Neural crest cell (in vitro differentiated cells): ENCODE measurements at places on chromosomes 12 and 14. TPM values are rescaled to one million over a fixed set of nuclear protein-coding genes. Genes with fewer than 3 reads are reported as not detected.

GRCh38 chr12:128914908-128915563 is 61.8 kb downstream of the GLT1D1 start:
- no peak for DNase-seq

- DNase-seq, result no peak
These were observed 10.9 kb downstream of the NOC4L start for GRCh38 chr12:132154941-132155770.

GRCh38 chr12:40106655-40107054 is 774 bp upstream of the SLC2A13 start:
- DNase-seq, result no peak

The LMNTD1 gene
- total RNA-seq, result not detected in 2 replicates

DNA sequence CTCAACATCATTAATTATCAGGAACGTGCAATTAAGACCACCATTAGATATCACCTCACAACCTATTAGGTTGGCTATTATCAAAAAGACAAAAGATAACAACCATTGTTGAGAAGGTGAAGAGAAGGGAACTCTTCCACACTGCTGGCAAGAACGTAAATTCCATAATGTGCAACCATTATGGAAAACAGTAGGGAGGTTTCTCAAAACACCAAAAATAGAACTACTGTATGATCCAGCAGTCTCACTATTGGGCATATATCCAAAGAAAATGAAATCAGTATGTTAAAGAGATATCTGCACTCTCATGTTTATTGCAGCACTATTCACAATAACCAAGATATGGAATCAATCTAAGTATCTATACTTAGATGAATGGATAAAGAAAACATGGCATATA is 51.6 kb upstream of the OR4E1 start:
- no peak for DNase-seq

The KLHL33 gene
- 0.07 TPM in 1 of 2 replicates, not detected in the other for total RNA-seq

The FIGNL2 gene
- 38.0 and 39.7 TPM in 2 replicates for total RNA-seq

The TAC3 gene
- 0.51 TPM in 1 of 2 replicates, not detected in the other for total RNA-seq

DNA sequence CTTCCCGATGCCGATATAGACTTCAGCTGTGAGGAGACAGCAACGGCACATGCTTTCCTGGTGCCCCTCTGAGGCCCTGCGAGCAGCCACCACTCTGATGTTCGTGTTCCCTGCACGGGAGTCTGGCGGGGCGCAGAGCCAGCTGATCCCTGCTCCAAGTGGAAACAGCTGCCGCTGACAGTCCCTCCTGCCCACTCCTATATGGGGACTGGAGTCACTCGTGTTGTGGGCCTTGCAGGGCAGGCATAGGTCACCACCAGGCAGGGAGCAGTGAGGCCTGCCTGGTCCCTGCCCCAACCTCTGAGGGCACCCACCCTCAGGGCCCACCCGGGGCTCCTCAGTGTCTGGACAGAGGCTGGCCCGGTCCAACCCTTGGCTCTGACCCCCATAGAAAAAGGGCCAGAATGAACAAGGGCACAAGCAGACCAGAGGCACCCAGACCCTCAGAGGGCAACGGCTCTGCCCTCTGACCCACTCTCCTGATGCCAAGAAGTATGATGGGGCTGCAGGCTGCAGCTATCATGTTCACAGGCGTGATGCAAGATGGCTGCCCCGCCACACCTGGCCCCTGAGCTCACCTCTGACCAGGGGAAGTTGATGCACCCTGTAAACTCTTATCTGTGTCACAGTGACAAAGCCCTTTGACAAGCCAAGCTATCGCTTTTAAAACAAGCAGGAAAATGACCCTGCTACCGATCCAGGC is 181.6 kb downstream of the CALM1 start:
- DNase-seq, result no peak

DNA sequence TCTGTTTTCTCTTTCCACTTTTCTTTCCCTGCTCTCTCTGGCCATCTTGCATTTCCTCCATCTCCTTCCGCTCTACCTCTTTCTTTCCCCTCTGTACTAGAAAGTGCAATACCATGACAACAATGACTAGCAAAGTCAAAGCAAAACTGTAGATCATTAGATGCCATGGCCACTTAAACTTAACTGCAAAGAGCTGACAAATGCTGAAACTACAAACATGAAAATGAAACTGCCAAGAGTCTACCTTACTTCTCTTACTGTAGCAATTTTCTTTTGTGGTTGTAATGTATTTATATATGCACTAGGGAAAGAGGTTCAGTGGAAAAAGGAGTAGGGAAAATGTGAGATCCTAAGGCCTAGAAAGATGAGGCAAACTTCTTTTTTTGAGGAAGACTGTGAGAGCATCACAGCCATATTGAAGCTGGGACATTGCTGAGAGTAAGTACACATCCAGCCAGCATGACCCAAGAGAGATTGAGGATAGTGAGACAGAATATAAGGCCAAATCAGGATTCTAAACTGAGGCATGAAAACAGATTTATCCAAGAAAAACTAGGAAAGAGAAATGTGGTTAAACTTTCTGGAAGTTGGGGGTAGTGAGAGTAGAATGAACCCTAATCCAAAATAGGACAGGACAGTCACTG is 276.6 kb upstream of the NAV3 start:
- no peak for DNase-seq

The KRT83 gene
- total RNA-seq, result not detected in 2 replicates

The TGFB3 gene
- total RNA-seq, result 4.6 and 5.5 TPM in 2 replicates

- DNase-seq, result no peak
These were observed 128.1 kb downstream of the PRKD1 start for GRCh38 chr14:29799464-29800095.

DNA sequence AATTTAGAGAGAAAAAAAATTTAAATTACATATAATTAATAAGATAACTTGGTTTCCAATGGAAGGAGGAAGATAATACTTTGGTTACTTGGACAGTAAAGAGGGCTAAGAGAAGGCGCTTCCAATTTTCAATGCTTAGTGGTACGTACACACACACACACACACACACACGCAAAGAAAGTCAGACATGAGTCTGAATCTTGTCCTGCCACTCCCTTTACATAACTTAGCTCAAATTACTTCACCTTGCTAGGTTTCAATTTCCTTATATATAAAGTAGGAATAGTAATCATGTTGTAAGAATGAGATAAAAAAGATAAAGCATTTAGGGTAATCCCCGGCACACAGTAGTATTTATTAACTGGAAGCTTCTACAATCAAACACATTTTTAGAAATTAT is 39.7 kb upstream of the VCPKMT start:
- no peak for DNase-seq

- no peak for DNase-seq
These were observed 37.8 kb upstream of the C12orf75 start for GRCh38 chr12:105292705-105293104.

- peak; percentile 38 for DNase-seq
These were observed 91.2 kb upstream of the PARP11 start for GRCh38 chr12:3964439-3964838.

- no peak for DNase-seq
These were observed 249.6 kb upstream of the SOX5 start for GRCh38 chr12:24198936-24199671.

DNA sequence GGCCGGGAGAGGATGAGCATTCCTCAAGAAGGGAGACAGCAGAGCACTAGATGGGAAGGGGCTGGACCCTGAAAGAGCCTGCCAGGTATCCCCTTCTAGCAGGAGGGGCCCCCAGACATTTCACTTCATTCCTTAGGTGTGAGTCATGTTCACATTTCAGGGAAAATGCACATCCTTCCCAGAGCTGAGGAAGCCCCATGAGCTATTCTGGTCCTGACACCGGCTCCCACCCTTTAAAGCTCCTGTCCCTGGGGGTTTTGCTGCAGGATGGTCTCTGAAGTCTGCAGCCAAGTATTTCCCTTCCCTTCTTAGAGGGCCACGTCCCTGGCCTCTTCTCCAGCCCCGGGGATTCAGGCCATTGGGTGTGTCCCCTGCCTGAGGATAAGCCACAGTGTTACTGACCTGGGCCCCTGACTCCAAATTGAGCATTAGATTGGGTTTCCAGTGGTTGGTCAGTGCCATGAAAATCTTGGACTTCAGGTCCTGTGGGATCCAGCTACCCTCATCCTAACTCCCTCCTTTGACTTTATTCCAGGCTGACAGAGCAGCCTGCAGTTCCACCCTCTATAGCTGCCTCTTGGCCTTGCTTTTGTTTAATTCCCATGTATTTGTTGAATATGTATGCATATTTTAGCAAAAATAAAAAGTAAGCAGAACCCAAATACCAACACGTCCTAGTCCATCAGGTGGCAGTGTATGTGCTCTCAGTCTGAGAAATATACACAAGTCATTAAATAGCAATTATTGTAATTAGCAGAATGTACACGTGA is 267.1 kb downstream of the CACNA1C start:
- no peak for DNase-seq

DNA sequence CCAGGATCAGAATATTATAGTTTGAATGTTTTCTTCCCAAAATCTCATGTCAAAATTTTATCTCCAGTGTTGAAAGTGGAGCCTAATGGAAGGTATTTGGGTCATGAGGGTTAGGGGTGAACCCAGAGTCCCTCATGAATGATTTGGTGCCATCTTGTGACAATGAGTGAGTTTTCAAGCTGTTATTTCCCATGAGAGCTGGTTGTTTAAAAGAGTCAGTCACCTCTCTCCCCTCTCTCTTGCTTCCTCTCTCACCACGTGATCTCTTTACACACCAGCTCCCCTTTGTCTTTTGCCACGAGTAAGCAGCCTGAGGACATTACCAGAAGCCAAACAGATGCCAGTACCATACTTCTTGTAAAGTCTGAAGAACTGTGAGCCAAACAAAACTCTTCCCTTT is 561.6 kb downstream of the RERGL start:
- DNase-seq, result no peak

GRCh38 chr14:49982082-49982481 is 89.2 kb downstream of the ARF6 start:
- DNase-seq, result no peak

GRCh38 chr12:42015051-42015461 is 129.6 kb downstream of the GXYLT1 start:
- no peak for DNase-seq

The AKAP3 gene
- 2.8 and 3.5 TPM in 2 replicates for total RNA-seq

GRCh38 chr14:79967001-79967400 is 244.3 kb downstream of the DIO2 start:
- no peak for DNase-seq

DNA sequence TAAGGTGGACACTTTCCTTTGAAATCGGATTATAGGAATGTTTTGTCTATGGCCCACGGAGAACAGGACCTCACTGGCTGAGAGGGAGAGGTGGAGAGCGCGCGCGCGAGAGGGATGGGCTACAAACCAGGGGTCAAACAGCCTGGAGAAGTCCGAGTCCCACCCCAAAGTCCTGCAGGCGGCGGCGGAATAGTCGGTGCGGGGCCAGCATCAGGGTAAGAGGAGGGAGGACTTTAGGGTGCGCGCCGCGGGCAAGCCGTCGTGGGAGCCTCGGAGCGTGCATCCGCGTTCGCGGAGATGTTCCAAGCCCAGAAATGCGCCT is 3.3 kb upstream of the HOXC8 start:
- no peak for DNase-seq

The KCNK10 gene
- 8.5 and 11.5 TPM in 2 replicates for total RNA-seq

- DNase-seq, result peak; percentile 15
These were observed 1.2 kb downstream of the WNT5B start for GRCh38 chr12:1630133-1630826.

GRCh38 chr12:127655691-127656090 is 611.3 kb upstream of the TMEM132C start:
- no peak for DNase-seq

The TTC6 gene
- total RNA-seq, result 0.40 TPM in 1 of 2 replicates, not detected in the other

DNA sequence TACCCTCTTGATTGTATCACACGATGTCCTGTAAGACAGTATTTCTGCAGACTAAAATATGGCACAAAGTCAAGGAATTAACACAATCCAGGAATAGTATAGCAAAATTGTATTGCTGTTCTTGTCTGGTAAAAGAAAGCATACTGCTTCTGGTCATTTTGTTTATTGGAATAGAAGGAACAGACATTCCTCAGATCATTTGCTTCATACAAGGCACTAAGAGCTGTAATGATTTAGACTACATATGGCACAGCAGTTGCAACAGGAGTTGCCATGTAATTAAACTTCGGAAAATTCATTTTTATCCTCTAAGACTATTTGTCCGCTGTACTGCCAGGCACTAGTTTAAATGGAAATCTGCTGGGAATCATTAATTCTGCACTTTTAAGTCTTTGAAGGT is 7.6 kb upstream of the KERA start:
- no peak for DNase-seq

GRCh38 chr14:105220699-105221597 is 27.4 kb upstream of the BTBD6 start:
- no peak for DNase-seq

DNA sequence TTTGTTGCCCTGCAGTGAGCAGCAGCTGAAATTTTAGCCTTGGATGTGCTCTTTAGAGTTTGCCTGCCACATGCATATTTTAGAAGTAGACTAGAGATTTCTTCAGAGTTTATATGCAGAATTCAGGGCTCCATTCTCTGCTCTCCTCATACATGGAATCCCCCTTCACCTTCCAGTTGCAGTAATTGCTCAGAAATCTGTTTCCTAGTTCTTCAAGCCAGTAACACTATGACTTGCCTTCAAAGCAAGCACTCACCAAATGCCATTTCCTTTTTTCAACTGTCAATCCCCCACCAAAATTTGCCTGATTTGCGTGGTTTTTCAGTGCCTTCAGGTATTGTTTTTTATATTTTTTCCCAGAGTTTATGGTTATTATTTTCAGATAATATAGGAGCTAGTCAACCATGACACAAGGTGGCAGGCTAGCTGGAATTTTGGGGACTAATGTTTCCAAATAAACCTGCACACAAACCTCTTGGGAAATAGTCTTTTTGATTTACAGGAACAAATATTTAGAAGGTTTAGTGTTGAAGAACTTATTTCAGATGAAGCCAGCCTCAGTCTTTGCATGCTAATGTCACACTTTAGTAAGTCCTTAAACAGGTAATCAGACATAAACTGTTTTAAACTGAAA is 79.2 kb downstream of the ASCL1 start:
- no peak for DNase-seq

DNA sequence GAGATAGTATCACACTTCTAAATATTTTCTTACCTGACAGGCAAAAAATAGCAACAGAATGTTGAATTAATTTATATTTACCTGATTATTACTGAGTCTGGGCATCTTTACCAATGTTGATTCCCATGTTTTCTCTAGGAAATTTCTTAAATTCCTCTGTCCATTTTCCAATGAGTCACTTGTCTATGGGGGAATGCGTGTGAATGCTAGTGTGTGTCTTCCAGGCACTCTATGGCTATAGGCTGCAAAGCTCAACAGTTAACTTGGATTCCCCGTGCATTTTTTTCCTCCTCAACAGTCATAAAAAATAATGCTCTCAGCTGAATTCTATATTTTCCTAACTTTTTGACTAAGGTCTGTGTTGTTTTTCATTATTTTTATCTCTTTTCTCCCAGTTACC is 1385.8 kb upstream of the FLRT2 start:
- DNase-seq, result no peak

The ESRRB gene
- total RNA-seq, result 0.28 and 0.77 TPM in 2 replicates

GRCh38 chr12:62158461-62159360 is 101.5 kb upstream of the USP15 start:
- DNase-seq, result no peak

The OR4E2 gene
- total RNA-seq, result not detected in 2 replicates

- DNase-seq, result no peak
These were observed 89.4 kb downstream of the GALNT9 start for GRCh38 chr12:132239796-132240668.

DNA sequence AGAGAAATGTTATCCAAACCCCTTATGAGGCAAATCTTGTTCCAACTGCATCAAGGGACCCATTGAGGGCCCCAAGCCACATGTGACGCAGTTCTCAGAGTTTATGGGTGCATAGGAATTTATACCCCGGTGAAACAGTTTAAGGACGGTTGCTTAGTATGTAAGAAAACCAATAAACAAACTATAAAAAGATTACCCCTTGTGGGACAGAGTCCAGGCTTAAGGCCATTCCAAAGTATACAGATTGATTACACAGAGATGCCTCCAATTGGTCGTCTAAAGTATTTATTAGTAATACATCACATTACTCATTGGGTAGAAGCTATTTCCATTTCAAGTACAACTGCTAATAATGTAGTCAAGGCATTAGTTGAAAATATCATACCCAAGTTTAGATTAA is 885.0 kb upstream of the MDGA2 start:
- DNase-seq, result no peak
